Hepatic stellate cell (primary cell): ENCODE measurements at places on chromosomes 12 and 14.

GRCh38 chr12:63382930-63383329 lies 231.9 kb upstream of the AVPR1A start:
- DNase-seq, result no peak

DNA sequence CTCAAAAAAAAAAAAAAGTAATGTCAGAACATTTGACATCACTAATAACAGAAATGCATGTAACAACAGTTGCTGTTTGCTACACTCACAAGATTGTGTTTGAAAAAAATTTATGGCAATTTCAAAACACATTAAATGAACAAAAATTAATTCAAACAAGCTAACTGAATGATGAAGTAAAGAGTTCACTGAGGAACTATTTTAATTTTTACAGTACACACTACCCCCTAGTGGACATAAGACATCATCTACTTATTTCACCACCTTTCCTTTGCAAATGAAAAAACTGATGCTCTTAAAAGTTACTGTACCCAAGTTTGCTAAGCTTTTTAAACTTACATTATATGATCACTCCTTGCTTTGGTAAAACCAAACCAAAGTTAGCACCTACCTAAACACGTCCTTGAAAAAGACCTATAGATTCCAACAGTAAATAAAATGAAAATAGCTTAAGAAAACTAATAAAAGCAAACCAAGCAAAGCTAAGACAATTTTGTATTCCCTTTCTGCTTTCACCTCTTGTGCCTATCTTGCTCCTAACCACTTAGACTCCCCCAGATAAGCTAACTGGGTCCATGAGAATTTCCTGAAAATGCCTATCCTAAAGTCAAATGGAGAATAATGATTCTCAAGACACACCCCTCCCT lies 22.2 kb downstream of the UBE2N start:
- no peak for DNase-seq

- DNase-seq, result no peak
Measured at GRCh38 chr12:18296201-18296908, 35.0 kb downstream of the PIK3C2G start.

GRCh38 chr12:2119266-2119665 lies 66.5 kb downstream of the CACNA1C start:
- no peak for DNase-seq
